Posterior vena cava (tissue), 2 donors: ENCODE measurements at places on chromosomes 12 and 14. TPM values are rescaled to one million over a fixed set of nuclear protein-coding genes. Genes with fewer than 3 reads are reported as not detected.

TAS2R7 gene
- not detected for total RNA-seq

SMCO2 gene
- 0.67 TPM for total RNA-seq

EXOC3L4 gene
- 2.5 TPM for total RNA-seq

SSTR1 gene
- 1.5 TPM for total RNA-seq

TPPP2 gene
- not detected for total RNA-seq

SERPINA9 gene
- not detected for total RNA-seq

GARIN6 gene
- not detected for total RNA-seq

CLEC2D gene
- total RNA-seq: 7.8 TPM

GALNT16 gene
- 18.2 TPM for total RNA-seq

PIWIL1 gene
- total RNA-seq: not detected

MUCL1 gene
- total RNA-seq: not detected

FAM181A gene
- total RNA-seq: not detected

CACNA1C gene
- 71.3 TPM for total RNA-seq

LGR5 gene
- 0.38 TPM for total RNA-seq

MYH7 gene
- not detected for total RNA-seq

TMPRSS12 gene
- total RNA-seq: not detected

FBRSL1 gene
- total RNA-seq: 34.0 TPM

TRIM9 gene
- total RNA-seq: 2.7 TPM

SDR9C7 gene
- total RNA-seq: not detected

FSCB gene
- total RNA-seq: not detected

COX8C gene
- total RNA-seq: not detected

TC2N gene
- total RNA-seq: 28.3 TPM

NEMF gene
- 61.4 TPM for total RNA-seq

CIROP gene
- not detected for total RNA-seq

KHNYN gene
- 41.8 TPM for total RNA-seq
